ENCODE measurements at places on chromosomes 5 and 9.

GRCh38 chr5:80204808-80205614 is 50.8 kb downstream of the SERINC5 start:
- no peak for DNase-seq

DNA sequence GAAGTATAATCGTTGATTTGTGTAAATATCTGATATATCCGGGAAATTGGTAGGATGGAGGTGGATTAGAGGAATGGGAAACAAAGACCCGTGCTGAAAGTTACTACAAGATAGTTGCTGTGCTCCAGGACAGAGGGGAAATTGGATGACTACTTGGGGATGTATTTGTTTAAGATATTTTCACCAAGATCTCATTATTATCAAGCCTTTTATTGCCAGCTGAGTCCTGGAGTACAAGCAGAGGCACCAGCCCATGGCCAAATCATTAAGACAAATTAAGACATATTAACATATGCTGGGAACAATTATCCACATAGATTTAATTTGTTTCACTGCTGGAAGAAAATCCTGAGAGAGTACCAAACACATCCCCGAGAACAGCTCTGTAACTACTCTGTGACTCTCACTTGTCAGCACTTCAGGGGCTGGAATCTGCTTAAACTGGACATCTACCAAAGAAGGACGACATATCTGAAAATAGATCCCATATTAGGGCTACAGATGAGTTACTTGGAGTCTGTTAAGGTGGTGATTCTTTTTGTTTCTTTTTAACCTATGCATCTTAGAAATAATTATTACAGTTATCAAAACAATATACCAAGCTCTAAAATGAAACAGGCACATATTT is 68.2 kb downstream of the SLC1A1 start:
- no peak for DNase-seq

DNA sequence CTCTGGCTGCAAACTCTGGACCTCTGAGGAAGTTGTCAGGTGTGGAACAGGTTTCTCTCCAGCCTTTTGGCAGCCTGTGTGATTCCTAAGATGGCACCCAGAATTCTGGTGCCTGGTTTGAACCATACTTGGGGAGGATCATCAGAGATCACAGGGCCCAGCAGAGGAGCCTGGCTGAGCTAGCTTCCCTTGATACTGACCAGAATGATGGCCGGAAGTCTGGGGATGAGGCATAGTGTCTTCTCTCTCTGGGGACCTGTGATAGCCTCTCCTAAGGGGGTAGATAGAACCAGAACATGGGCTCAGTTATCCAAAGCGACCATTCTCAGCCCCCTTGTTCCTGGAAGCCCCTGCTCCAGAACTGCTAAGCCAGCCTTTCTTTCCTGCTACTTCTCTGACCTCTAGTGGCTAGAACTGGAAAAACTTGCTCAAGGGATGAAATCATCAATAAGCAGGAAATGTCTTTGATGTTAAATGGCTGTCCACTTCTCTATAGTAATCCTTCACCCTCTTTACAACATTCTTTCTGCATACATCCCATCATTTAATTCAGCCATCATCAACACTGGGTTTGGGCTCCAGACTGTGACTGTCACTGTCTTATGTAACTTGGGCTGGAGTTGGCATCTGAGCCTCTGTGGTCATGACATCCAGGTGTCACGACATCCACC is 55.1 kb downstream of the C9orf152 start:
- DNase-seq: no peak

DNA sequence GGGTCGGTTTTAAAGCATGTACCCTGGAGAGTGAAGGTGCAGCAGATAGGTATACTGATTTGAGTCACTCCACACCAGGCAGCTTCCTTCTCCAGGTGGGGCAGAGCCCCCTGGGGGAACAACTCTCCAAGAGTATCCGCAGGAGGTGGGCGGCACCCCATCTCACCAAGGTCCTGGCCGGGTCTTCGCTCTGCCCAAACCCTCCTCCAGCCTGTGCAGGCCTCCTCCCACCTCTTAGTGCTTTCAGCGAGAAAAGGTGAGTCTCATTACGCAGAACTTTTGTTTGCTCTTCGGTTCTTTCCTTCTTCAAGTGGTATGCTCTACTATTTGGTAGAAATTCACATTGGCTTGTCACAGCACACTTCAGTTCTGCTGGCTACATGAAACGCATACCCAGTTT is 13.7 kb downstream of the SPACA9 start:
- no peak for DNase-seq

DNA sequence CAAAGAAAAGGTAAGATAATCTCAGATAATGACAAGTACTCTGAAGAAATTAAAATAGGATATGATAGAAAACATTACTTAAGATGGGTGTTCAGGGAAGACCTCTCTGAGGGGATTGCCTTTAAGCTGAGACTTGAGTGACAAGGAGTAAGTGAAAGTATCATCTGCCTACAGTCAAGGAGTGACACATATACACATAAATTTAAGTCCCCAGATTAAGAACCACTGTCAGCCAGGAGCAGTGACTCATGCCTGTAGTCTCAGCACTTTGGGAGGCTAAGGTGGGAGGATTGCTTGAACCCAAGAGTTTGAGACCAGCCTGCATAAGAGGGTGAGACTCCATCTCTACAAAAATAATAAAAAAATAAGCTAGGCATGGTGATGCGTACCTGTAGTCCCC is 19.7 kb upstream of the ANKHD1 start:
- DNase-seq: no peak

GRCh38 chr5:156328766-156329165 is 1.8 kb downstream of the SGCD start:
- DNase-seq: no peak

DNA sequence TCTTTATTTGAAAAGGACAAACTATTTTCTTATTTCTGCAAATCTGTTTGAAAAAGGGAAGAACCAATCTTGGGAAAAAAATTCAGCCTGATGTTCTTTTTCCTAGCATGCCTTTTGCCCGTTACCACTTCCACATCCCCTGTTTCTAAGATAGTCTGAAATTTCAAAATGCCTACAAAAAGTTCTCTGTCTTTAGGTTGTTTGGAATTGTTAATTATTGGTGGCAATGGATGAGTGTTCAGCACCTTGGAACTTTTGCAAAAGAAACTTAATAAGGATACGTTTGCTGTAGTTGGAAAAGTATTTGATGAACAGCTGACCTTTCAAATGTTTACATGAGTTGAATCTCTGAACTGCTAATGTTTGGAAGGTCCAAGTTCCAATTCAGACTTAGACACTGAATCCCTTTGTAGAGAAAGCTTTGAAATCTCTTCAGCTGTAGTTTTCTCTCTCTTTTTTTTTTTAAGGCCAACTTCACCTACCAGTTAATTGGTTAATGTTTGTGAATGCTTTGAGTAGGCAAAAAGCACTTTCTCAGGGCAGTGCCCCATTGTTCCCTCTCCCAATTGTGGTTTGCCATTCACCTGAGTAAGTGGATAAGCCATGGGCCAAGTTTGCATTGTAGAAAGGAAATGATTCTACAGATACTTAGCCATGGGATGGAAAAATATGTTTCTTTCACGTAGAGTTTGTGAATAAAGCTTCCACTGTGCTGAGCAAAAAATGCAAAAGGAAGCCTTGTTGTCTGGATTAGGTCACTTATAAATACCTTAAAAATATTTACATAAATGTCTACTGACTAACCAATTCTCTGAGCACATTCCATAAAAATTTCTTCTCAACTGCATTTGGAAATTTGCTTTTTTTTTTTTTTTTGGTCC is 156.4 kb upstream of the ELL2 start:
- DNase-seq: no peak

- DNase-seq: no peak
Measured at GRCh38 chr9:136036050-136036449, 59.0 kb downstream of the NACC2 start.

DNA sequence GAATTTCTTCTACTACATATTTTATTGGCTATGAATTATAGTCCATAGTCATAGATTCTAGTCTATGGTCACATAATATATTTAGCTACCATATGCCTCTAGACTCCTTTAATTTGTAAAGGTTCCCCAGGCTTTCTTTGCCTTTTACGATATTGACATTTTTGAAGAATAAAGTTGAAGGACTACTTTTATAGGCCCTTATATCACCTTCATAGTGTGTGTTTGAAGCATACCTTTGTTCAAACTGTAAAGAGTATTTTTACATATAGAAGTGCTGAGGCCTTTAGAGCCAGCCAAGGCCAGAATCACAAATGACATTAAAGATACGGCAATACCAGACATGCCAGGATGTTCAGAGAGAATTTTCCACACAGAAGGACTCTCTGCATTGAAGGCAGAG is 147.0 kb downstream of the GABRG2 start:
- no peak for DNase-seq

DNA sequence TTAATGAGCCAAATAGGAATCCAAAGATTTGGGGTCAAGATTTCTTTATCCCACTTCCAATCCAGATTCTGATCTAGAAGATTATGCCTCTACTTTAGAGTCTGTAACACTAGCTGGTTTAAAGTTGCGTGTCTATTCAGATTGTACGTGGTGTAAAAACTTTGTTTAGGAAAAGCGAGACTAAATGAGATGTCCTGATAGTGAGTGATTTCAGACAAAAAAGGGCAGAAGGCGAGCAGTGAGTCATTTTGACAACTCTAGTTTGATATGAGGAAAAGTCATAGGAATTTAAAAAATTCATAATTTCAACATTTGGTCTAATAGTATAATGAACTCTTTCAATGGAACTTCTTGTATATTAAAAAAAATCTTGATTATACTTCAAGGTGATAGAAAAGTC is 119.6 kb upstream of the KLF9 start:
- no peak for DNase-seq

All from stimulated activated CD8-positive, alpha-beta memory T cell treated with anti-CD3 and anti-CD28 coated beads, Interleukin-15, amount 100 ng/mL, for 1 hour (primary cell).